Stimulated activated CD4-positive, alpha-beta T cell treated with anti-CD3 and anti-CD28 coated beads, Interleukin-12 subunit alpha, Interleukin-12 subunit beta, amount 100 ng/mL, for 4 hours (primary cell): ENCODE measurements at places on chromosomes 4 and X.

DNA sequence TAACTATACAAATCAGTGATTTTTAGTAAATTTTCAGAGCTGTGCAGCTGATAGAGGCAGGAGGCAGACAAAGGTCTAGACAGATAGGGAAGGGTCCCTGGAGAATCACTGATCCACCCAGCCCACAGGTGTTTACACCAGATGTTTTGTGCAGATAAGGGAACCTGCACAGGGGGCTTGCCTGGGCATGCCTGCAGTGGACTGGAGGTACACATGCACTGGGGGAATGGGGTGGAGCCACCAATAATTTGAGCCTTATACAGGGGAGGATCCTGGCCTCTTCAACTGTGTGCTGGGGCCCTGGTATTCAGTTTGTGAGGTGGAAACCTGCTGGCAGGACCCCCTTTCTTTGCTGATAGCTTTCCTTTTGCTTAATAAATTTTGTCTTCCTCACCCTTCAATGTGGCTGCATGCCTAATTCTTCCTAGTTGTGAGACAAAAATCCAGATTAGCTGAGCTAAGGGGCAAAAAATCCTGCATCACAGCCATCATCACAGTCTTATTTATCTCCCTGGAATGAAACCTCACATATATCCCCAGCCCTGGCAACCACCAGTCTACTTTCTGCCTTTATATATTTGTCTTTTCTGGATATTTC, 102.8 kb downstream of the KDM6A start:
- no peak for DNase-seq

GRCh38 chr4:94469221-94469784, 17.6 kb downstream of the PDLIM5 start:
- DNase-seq, result no peak

- no peak for DNase-seq
Observed at GRCh38 chrX:34866646-34867045, 76.0 kb upstream of the FAM47B start.

DNA sequence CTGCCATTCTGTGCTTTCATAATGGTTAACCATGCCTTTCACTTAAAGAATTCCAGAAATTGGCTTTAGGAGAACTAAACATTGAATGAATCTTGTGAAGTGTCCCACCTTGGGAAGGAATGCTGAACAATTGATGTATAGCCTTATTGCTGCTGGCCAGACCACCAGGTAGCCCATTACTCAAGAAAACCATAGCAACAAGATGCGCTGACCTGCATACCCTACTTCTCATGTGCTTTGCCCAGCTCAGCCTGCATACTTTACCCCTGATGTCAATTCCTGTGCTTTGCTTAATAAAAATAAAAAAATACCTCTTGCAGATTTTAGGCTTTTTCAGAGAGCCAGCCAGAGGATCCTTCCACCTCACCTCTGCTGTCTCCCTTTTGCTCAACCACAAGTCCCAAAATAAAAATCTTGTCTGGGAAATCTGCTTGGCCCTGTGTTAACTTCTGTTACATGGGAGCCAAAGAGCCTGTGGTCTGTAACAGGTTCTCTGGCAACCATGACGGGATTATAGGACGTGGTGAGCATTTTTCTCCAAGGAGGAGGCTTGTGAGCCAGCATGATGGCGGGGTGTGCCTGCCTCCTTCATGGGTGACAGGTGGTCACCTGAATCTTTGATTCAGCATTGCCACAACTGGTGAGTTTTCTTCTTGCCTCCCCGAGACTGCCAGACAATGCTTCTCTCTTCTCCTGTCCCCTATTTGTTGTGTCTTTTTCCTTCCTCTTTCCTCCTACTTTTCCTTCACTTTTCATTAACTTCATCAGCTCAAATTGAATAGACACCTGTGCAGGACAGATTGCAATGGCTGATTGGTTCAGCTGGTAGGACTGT, 106.8 kb downstream of the ARSJ start:
- no peak for DNase-seq

DNA sequence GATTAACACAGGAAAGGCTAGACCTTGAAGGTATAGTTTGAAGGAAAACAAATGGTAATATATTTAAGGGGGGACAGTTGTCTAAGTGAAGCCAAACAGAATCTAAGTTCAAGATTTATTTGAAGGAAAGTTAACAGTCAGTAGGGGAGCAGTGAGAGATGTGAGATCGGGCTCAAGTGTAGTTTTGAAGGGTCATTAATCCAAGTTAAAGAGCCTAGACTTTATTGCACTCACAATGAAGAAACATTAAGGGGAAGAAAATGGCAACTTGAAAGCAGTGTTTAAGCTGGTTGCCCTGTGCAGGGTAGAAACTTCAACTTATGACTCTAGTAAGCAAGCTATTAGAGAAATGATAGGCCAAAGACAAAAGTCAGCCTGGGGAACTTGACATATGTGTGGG, 1952.2 kb downstream of the PCDH7 start:
- no peak for DNase-seq

DNA sequence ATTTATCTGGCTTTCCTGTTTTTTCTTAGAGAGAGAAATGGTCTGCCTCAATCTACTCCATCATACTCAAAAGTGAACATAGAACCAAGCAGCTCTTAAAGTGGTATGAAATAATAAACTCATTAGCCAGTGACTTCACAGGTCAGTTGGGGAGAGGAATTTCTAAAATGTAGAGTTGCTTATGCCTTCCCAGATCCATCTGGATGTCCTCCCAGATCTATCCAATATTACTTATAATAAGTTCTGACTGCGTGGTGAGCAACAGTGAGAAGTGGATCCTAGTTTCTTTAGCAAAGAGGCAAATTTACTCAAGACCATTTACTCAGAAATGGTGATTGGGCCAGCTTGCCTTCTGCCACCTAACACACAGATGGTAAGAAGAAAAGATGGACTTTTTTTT, 748.0 kb downstream of the PCDH18 start:
- DNase-seq, result no peak

DNA sequence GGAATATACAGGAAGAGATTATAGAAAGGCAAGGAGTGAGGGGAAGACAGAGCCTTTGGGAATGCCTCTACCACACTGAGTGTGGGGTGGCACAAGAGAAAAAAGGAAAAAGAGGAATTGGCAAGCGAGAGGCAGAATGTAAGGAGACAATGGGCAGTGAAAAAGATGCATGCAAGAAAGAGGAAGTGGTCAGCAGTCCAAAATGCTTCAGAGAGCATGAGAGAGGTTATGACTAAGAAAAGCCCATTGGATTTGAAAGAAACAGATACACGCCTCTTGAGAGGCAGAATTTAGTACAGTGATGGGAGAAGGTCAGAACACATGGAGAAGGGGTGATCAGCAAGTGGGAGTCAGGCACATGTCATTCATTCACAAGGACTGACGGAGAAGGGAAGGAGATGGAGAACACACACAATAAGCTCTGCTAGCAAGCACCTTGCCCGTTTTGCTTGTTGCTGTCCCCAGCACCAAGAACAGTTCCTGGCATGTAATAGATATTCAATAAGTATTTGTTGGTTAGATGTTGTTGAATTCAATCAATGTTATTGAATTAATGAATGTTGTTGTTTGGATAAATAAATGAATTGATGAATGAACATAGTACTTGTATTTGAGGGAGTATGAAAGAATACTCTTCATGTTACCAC, 6.3 kb downstream of the DCHS2 start:
- no peak for DNase-seq

DNA sequence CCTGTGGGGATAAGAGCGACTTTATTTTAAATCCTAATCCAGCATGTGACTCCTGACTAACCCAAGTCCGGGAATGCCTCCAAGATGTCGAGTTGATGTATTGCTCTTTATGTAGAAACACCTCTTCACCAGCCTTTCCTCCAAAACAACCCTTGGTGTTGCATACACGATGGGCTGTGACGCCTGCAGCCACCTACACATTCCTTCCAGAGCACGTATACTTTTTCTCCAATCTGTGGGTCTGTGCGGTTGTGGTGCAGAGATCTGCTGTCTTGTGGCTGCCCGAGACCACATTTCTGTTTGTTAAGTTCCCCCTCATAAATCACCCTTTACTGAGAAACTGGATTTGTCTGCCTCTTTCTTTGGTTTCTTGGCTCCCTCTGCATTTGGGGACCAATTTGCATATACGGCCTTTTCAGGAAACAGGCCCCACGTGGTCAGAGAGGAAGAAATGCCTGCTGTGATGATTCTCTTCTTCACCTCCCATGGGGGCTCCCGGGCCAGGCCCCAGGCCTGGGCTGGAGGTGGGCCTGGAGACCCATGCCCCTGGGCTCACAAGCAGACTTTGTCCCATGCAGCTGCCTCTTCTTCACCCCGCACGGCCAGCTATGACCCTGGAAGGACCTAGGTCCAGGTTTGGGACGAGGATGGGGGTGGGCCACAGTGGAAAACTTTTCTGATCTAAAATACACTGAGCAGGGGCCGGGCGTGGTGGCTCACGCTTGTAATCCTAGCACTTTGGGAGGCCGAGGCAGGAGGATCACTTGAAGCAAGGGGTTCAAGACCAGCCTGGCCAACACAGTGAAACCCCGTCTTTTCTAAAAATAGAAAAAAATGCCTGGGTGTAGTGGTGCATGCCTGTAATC, 21.4 kb upstream of the AFAP1 start:
- DNase-seq, result peak; percentile 41
